Dermis blood vessel endothelial cell (primary cell): ENCODE measurements at places on chromosomes 2 and 18.

DNA sequence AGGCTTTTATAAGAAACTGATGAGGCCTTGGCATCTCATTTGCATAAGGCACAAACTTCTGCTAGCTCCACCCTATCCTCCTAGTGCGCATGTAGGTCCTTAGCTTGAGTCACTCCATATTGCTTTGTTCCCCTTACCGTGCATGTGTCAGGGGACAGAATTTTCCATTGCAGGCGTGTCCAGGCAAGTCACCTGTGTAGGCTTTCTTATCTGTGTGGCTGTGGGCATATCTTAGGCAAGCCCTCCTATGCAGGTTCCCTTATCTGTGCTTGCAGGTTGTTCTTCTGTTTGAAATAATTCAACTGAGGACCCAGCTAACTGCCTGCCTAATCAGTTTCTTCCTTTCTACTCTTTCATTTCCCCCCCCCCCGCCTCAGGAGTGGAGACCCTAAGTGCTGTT is 63.3 kb upstream of the CDCA7 start:
- no peak for DNase-seq

- DNase-seq = no peak
Observed at GRCh38 chr2:119678021-119678656, 862 bp upstream of the TMEM177 start.

GRCh38 chr2:38281095-38281742 is 95.9 kb downstream of the ATL2 start:
- DNase-seq = no peak

GRCh38 chr18:80194874-80195570 is 52.3 kb downstream of the PARD6G start:
- DNase-seq = no peak

GRCh38 chr18:62596145-62597005 is 73.5 kb downstream of the ZCCHC2 start:
- DNase-seq = peak; percentile 29

- no peak for DNase-seq
Observed at GRCh38 chr2:220833446-220833845, 738.7 kb downstream of the EPHA4 start.

DNA sequence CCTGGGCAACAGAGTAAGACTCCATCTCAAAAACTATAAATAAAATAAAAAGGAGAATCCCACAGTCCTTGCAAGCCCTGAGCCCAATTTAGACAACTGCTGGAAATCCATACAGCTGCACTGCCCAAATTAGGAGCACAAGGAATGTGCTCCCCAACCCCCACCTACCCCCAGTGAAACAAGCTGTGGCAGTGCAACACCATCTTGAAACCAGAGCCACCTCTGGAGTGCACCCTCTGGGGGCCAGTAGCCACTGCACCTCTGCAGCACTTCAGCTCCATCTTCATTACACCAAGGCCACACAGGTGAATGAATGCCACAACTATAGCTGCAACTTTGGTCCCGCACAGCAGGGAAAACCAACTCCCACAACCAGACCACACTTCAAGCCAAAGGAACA is 37.3 kb downstream of the USP34 start:
- no peak for DNase-seq

- peak; percentile 77 for DNase-seq
Observed at GRCh38 chr2:85269959-85270358, 57.8 kb downstream of the TGOLN2 start.

- no peak for DNase-seq
Observed at GRCh38 chr2:236674646-236675045, 105.0 kb downstream of the ACKR3 start.

GRCh38 chr2:98701230-98701629 is 29.7 kb downstream of the MGAT4A start:
- peak; percentile 86 for DNase-seq

DNA sequence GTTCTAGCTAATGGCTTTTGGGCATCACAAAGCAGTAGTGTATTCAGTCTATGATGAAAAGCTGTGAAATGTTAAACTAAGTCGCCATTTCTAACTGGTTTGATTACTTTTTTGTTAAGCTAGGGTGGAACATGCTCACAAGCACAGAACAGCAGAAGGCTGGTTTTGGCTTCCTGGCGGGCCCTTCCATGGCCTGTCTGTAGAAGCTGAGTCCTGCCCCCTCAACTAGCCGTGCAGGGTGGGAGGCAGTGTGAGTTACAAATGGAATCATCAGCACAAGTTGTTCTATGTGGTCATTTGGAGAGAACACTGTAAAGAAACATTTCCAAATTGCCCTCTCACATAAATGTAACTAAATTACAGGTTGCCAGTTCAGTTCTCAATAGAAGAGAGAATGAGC is 290.8 kb downstream of the ALPK2 start:
- DNase-seq = no peak

DNA sequence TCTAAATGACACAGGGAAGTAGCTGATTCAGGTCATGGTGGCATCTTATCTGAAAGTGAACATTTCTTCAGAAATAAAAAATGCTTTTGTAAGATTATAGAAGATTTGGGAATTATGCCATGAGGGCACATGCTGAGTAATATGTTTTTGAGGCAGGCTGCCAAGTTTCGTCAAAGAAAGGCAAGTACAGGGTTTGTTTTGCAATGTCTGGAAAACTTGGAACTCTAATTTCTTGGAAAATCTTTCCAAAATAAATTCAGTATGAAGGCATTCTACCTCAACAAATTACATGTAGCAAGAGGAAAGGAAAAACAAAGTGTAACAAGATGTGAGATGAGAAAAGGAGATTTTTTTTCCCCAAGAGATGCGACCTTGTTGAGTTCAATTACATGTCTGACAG is 167.7 kb downstream of the PLCL1 start:
- DNase-seq = peak; percentile 19

DNA sequence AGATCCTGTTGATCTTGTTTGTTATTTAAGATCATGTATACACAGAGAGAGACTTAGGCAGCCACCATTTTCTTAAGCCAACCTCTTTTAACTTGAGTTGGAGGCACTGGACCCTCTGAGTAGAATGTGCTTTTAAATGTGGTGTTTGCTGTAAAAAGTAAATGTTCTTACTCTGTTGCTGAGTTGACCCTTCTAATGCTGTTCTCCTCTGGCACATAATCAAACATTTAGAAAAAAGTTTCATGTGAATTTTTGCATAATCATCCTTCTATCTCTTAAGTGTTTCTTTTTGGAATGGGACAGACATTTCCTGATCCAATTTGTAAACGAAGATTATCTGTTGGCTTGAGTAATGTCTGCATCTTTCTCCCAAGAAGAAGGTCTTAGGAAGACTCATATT is 255.1 kb upstream of the ETAA1 start:
- DNase-seq = no peak

DNA sequence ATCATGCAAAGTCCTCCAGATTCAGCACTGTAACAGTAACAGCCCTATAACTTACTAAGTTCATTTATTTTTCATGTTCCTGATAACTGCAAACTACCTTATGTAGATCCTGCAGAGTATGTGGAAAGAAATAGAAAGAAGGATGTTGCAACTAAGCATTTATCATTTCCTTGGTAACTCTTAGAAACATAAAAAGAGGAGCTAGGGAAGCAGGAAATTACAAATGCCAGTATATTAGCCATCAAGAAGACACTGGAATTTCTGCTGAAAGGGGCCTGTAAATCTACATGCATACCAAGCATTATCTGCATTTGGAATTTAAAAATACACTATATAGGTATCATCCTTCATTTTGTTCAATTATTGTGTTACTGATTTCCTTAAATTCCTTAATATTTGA is 66.8 kb downstream of the PDE11A start:
- DNase-seq = no peak

DNA sequence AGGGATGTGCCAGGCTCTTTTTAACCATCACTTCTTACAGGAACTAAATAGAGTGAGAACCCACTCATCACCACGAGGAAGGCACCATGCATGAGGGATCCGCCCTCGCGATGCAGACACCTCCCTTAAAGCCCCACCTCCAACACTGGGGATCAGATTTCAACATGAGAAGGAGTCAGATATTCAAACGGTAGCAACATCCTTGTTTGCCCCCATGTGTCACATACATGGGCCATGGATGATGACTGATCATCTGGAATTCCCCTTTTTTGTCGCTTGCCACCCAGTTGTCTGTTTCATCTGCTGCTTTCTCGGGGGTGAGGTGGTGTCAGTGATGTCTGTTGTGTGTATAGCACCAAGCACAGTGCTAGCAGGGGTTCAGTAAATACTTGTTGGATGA is 57.9 kb downstream of the NCK2 start:
- DNase-seq = no peak

- no peak for DNase-seq
Observed at GRCh38 chr2:139374296-139374850, 594.2 kb upstream of the NXPH2 start.

- DNase-seq = no peak
Observed at GRCh38 chr2:1070601-1071000, 120.0 kb downstream of the SNTG2 start.

- DNase-seq = no peak
Observed at GRCh38 chr2:214379227-214379626, 31.6 kb upstream of the VWC2L start.

DNA sequence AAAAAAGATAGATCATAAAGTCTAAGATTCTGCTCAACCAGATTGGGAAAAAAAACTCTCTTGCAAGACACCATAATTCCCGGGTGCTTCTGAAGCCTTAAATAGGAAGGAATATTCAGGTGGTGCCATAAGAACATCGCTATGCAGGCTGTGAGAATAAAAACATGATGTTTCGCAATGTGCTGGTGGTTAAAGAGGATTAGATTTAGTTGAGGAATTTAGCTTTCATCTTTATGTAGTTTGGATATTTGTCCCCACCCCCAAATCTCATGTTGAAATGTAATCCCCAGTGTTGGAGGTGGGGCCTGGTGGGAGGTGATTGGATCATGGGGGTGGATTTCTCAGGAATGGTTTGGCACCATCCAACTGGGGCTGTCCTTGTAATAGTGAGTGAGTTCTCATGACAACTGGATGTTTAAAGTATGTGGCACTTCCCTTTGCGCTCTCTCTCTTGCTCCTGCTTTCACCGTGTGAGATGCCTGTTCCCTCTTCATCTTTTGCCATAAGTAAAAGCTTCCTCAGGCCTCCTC is 132.2 kb downstream of the AKAIN1 start:
- no peak for DNase-seq

DNA sequence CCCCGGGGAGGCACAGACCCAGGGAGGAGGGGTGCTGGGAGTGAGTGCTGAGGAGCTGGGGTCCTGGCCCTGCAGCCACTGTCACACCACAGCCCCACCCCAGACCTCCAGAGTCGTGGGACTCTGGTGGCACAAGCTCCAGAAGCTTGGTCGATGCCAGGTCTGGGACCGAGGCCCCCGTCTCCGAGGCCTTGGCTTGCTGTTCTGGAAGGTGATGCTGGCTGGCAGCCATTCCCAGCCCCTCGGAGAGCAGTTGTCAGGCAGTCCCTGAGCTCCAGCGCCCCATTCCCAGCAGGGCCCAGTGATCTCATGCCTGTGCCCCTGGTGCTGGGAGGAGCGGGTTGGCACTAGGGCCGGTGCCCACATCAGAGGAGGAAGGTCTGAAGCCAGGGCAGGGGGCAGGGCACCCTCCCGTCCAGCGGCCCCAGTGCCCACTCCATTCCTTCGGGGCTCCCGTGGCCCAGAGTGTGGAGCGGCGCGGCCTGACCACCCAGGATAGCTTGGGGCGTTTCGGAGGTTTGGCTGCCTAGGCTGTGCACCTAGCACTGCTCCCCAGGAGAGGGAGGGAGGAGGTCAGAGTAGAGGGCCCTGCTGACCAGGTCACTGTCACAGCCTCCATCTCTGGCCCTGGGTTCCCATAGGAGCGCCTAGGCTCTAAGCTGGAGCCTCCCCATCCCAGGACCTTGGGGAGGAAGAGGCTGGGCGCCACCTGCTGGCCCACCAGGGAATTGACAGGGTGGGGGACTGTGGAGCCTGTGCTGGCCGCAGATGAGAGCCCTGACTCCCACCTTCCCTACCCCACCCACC is 16.8 kb upstream of the ALPI start:
- peak; percentile 56 for DNase-seq

GRCh38 chr18:12088731-12089375 is 4.8 kb upstream of the ANKRD62 start:
- no peak for DNase-seq

DNA sequence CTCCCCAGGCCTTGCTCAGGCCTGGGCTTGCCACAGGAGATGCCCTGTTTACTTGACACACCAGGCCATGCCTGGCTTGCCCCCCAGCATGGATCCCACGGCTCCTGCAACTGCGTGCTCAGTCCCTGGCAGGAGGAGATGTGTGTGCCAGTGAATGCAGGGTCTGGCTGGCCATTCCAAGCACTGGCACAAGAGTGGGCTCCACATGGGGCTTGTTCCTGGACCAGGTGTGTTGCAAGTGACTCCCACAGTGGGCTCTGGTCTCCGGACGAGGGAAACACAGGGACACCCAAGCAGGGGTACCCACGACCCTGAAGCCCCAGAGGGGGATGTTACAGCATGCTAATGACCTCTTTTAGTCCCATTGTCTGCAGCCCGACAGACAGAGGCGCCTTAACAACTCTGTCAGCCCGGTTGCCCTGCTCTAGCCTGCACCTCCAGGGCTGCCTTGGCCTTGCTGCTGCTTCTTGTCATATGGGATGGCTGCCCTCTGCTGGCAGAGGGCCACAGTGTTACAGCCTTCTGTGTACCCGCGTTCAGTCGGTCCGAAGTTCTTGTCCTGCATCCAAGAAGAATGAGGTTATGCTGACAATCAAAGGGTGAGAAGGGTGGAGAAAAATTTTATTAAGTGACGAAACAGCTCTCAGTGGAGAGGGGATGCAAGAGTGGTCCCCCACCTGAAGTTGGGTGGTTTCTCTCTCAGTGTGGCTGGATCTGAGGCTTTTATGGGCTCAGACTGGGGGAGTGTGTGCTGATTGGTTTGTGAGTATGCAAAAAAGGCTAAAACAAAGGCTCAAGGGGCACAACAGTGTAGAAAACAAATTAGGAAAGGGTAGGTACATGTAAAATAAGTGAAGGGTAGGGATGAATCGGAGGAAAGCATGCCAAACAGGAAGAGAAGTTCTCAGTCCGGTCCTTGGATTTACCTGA is 180.4 kb downstream of the MBD5 start:
- DNase-seq = peak; percentile 68

- DNase-seq = no peak
Observed at GRCh38 chr18:32907311-32907585, 134.4 kb upstream of the KLHL14 start.

GRCh38 chr2:40210968-40211353 is 240.9 kb downstream of the SLC8A1 start:
- DNase-seq = no peak

DNA sequence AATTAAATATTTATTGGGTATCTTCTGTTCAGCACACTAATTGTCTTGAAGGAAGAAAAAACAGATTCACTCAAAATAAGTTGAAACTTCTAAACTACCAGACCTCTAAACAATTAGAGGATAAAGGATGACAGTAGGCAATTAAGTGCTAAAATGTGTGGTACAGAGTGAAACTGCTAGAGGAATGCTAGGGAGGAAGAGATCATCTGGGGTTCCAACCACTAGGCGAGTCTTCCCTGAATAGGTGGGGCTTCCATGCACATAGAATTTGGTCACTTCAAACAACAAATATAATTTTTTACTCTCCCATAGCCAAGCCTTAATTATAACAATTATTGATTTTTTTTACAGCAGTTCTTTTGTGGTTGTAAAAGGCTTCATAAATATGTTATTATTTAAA is 559.0 kb upstream of the ZEB2 start:
- no peak for DNase-seq
